ENCODE measurements at places on chromosomes 4 and X.
A peak's percentile ranks its signal among the peaks of the same experiment; 100 is the strongest.

DNA sequence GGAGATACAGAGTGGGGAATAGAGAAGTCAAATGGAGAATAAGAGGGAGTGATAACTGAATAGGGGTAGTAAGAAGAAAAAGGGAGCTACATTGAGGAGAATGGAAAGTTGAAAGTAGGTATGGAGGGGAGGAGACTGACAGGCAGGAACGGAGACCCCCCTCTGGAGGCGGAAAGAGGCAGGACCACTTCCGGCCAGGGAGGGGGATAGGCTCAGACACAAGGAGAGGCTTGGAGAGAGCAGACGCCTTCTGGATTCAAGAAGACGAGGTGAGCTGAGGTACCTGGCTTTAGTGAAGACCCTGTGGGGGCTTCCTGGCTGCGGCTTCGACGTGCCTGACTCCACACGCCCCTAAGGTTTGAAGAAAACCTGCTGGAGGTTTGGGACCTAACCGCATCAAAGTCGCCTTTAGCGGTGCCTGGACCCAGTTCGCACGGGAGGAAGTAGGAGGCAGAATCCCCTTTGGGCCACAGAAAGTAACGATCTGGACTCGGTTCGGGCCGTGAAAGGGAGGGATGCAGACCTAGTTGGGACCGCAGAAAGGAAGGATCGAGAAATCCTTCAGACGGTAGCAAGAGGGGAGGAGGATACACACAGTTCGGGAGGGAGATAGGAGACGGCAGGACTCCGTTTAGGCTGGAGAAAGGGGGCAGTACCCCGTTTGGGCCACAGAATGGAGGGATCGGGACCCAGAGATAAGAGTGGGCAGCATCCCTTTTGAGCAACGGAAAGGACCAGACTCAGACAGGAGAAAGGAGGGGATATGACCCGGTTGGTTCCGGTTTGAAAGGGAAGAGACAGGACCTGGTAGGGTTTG, at the start of gene TRO:
Gene TRO, plus strand, starts transcription at position 215 of the 817 bp plus-strand sequence. CDS start 1,423 bp downstream, outside the sequence.
- no peak for DNase-seq

- peak; percentile 77 for DNase-seq
These were observed 25.8 kb downstream of the SLC7A11 start for GRCh38 chr4:138216272-138216867.

GRCh38 chrX:50108264-50108663, 92.5 kb downstream of the AKAP4 start:
- no peak for DNase-seq

DNA sequence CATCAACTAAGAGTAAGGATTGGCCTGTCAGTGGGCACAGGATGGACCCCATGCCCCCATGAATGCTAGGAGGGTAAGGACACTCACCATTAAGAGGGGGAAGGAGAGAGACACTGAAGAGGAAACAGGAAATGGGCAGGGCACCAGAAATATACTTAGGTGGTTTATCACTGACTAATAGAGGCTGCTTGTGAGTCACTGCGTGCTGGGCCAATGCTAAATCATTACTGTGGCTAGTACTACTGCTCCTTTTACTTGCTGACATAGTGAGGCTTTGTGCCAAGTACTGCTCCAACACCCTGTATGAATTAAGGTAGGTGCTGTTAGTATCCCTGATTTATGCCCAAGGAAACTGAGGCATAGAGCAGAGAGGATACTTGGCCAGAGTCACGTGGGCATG, 130.4 kb upstream of the FRMPD4 start:
- peak; percentile 91 for DNase-seq

DNA sequence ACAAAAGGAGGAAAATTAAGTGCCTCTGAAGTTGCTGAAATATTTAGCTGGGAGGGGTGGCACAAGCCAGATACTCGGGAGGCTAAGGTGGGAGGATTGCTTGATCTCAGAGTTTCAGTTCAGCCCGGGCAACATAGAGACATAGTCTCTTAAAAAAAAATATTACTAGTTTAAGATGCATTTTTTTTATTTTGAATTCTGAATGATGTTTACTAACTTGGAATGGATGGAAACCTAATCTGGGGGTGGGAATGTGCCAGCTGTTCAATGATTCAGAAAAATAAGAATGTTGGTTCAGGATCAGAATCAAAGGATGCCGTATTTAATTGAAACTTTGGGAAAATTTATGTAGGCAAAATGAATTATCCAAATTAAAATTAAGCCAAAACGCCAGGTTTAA, 167.2 kb upstream of the ANK2 start:
- no peak for DNase-seq

GRCh38 chrX:77223046-77223445, 224.1 kb upstream of the FGF16 start:
- no peak for DNase-seq

DNA sequence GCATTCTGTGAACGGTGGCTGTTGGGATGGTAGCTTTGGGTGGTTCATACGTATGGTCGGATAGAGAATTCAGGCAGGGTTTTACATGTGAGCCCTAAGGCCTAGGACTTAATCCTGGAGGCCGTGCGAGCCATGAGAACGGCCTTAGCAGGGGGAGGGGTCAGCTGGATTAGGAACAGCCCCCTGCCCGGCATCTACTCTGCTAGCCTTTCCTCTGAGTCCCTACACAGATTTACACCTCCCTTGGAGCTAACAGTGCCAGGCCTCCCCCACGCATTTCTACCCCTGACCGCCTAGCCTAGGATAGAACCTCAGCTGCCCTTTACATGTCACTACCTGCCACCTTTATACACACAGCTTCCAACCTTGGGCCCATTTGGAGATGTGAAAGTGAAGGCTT, 7.1 kb downstream of the PRAF2 start:
- DNase-seq = no peak

DNA sequence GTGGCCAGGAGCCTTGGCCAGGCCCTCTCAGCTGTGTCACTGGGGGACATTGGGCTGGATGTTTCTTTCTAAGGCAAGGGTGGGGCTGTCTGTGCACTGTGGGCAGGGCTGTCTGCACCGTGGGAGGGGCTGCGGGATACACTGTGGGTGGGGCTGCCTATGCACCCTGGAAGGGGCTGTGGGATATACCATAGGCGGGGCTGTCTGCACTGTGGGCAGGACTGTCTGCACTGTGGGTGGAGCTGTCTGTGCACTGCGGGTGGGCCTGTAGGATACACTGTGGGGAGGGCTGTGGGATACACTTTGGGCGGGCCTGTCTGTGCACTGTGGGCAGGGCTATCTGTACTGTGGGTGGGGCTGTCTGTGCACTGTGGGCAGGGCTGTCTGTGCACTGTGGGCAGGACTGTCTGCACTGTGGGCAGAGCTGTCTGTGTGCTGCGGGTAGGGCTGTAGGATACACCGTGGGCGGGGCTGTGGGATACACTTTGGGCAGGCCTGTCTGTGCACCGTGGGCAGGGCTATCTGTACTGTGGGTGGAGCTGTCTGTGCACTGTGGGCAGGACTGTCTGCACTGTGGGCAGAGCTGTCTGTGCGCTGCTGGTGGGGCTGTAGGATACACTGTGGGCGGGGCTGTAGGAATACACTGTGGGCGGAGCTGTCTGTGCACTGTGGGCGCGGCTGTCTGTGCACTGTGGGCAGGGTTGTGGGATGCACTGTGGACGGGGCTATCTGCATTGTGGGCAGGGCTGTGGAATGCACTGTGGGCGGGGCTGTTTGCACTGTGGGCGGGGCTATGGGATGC, 31.1 kb downstream of the ACOX3 start:
- DNase-seq = no peak

DNA sequence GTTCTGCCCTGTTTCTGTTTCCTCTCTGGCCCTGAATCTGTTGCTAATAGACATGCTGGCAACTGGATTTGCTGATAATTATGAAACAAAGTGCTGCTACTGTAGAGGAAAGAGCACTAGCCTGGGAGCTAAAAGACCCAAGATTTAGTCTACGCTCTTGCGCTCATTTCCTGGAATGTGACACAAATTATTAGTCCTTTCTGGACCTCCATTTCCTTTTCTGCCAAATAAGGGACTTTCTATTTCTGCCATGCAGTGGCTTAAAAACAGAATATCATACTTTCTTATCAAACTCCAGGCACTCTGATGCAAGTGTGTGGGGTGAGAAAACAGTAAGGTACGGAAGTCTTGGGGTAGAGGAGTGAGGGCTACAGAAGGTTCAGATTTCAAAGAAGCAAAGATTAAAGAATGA, 48.3 kb upstream of the GPR174 start:
- DNase-seq = no peak
